NCI-H748 treated with DMSO at 0.1 percent for 48 hours (cell line): ENCODE measurements at places on chromosomes 7 and 10.

DNA sequence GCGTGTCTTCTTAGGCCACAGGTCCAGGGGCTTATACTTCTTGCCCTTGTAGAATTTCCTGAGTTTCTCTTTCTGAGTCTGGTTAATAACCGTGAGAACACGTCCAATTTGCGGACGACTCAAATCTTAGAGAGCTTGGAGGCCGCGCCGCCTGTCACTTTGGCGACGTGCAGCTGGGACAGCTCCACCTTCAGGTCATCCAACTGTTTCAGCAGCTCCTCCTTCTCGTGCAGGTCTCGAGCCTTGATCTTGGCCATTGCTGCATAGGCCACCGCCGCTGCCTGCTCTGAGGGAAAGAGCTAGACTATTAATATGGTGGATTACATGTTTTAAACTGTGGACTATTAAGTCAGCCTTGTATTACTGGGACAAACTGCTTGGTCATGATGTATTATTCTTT is 26.9 kb downstream of the EVX1 start:
- no peak for DNase-seq

- DNase-seq = no peak
Measured at GRCh38 chr10:59831658-59832503, 74.5 kb downstream of the CCDC6 start.

GRCh38 chr7:34220506-34221185 is 315.3 kb downstream of the BMPER start:
- DNase-seq = no peak

DNA sequence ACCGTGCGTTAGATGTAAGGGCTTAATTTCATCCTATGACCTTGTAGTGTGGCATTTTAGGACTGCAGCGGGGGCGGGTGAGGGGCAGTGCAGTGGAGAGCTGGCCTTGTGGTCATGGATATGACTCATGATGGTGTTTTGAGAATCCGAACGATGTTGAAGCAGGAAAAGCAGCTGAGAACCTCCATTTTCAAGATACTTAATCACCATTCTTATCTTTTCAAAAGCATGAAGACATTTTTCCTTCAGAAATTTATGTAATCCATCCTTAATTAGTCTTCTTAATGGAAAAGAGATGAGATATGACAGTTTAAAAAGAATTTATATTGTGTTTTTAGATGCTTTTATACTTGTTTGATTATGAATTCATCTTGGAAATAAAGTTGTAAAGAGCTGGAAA is 9.6 kb downstream of the ATP5F1C start:
- DNase-seq = no peak

DNA sequence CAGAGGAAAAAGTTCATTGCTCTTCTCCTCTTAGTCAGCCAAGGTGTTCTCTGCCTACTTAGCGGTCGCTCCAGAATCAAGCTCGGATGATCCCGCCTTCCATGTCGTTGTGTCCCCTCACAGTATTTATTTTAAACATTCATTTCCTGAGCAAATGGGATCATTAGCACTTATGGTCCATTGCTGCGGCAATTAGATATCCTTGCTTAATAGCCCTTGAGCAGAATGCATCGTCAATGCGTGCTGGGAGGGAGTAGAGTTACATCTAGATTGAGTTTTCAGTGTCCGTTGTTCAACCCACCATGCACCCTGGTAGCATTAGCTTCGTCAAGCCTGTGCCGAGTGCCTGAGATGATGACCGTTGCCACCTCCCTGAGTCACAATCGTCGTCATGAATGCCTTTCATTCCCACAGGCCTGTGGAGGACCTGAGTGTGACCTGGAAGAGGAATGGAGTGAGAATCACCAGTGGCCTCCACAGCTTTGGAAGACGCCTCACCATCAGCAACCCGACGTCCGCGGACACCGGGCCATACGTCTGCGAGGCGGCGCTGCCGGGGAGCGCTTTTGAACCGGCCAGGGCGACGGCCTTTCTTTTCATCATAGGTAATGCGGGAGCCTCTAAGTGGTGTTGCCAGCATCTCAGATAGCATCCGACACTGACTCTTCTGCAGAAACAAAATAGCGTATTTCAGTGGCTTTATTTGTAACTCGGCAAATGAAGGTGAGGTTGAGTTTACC is 650.4 kb downstream of the SDK1 start:
- no peak for DNase-seq
